ENCODE measurements at places on chromosomes 7 and 10.

GRCh38 chr10:126049759-126050700 lies 153.7 kb downstream of the FANK1 start:
- DNase-seq, result no peak

GRCh38 chr7:45443263-45443662 lies 130.9 kb upstream of the ADCY1 start:
- DNase-seq, result no peak

DNA sequence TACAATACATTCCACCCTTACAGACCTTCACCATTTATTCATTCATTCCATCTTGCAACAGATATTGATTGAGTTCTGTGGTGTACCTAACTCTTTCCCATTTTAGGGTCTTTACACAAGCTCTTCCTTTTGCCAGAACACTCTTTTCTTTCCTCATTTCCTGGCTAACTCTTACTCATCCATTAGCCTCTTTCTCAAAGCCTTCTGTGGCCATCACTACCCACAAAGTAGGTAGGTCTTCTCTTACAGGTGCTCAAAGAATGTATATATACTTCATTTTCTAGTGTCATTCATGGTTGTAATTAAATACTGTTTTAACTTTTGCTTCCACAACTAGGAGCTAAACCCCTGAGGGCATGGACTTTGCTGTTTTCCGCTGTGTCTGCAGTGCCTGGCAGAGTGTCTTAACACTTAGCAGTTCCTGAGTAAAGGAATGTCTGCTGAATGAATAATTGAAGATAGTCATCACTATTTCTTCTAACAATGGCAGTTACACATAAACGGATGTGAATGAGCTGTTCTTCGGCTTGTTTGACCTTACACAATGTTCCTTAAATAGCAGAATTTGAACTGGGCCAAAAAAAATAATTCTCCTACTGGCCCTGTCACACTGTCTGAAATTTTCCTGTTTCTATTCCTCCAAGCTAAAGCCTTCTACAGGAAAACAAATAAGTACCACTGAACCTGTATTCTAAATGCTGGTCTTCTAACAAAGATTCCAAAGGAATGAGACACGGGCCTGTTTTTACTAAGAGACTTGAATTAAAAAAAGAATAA lies 15.1 kb downstream of the BCAP29 start:
- DNase-seq, result no peak

- DNase-seq, result no peak
These were observed 37.1 kb downstream of the MAD1L1 start for GRCh38 chr7:2195400-2196246.

- no peak for DNase-seq
These were observed 92.8 kb downstream of the CD36 start for GRCh38 chr7:80731281-80731680.

DNA sequence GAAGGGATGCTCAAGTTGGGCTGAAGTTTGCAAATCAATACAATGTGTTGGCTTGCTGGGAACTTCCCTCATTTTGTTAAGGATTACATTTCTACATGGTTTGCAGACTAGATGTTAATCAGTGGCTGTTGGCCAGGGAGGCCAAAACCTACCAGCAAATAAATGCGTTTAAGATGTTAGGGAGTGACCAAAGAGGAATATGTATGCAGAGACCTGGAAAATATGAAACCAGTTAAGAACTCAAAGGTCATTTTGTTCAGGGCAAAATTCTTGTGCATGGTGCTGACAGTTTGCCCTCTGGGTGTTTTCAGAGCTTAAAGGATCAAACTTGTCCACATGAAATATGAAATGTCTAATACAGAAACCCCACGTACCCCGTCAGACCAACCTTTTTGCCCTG lies 30.3 kb downstream of the GATA3 start:
- DNase-seq, result no peak

- DNase-seq, result no peak
These were observed 45.4 kb upstream of the MYO3A start for GRCh38 chr10:25888627-25889026.

DNA sequence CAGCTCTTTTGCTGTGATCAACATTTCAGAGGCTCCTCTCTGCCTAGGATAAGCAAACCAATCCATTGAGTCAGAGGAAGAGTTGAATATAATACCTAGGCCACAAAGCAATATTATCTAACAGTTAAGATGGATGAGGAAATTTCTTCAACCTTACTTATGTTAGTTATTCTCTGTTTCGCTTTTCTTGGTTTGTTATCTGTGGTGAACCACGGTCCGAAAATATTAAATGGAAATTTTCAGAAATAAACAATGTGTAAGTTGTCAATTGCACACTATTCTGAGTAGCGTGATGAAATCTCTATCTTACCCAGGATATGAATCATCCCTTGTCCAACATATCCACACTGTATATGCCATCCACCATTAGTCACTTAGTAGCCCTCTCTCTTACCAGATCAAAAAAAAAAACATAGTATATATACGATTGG lies 1.5 kb upstream of the HTR7 start:
- DNase-seq, result no peak

DNA sequence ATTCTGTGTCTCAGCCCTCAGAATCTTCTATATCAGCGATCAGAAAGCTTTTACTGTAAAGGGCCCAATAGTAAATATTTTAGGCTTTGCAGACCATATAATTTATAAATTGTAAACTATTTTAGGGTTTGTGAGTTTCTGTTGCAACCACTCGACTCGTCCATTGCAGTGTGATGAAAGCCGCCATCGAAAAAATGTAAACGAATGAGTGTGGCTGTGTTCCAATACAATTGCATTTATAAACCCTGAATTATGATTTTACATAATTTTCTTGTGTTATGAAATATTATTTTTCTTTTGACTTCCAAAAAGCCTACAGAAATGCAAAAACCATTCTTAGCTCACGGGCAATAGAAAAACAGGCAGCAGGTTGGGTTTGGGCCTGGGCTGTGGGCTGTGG lies 62.5 kb upstream of the ADO start:
- DNase-seq, result no peak

- DNase-seq, result no peak
These were observed 12.7 kb upstream of the NEBL start for GRCh38 chr10:20909801-20910200.

- no peak for DNase-seq
These were observed 63.5 kb upstream of the ZRANB1 start for GRCh38 chr10:124878457-124878739.

DNA sequence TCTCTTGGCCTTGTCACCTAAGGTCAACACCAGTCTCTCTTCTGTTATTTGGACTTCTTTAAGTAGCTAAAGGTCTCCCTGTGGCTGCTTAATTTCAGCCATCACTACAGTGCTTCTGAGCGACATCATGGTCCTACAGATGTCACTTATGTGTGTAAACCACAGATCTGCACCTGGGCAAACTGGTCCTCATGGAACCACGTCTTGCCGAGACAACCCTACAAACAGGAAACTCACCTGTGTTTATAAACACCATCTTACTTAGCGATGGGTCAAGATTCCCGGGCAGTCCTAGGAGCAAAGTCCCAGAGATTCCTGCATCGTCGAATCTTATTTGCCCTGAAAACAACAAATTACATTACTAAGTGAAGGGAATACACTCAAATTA lies 27.8 kb downstream of the KLF6 start:
- DNase-seq, result no peak

GRCh38 chr7:16739863-16740622 lies 13.5 kb upstream of the TSPAN13 start:
- no peak for DNase-seq

GRCh38 chr10:26637521-26638275 lies 59.8 kb upstream of the PDSS1 start:
- DNase-seq, result no peak

DNA sequence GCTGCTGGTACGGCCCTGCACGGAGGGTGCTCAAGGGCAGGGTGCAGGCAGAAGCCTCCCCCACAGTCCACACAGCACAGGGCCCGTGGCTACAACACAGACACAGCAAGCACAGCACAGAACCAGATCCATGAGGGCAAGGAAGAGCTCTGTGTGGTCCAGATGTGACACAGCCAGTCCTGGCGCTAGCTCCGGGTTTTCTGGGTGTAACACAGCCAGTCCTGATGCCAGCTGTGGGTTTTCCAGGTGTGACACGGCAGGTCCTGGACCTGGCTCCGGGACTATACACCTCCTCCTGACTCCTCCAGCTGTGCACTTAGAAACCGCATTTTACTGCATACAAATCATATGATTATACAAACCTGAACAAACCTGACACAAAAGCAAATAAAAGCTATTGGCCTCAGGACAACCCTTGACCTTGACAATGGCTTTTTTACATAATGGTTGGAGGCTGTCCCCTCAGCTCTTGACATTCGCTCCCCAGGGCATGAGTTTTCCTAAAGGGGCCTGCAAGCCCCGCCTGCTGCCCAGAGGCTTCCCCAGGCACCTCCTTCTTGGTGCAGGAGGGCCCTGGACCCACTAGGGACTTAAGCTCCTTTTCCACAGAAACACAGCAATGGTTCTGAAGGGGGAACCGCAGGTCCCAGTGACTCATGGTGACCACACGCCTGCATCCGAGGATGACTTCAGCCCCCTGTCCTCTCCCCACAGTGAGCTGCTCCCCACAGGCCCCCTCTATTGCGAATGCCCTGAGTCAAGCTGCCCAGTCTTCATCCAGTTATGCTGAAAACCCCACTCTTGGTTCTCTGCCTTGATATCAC lies 209.6 kb downstream of the PTPRN2 start:
- DNase-seq, result peak; percentile 86

DNA sequence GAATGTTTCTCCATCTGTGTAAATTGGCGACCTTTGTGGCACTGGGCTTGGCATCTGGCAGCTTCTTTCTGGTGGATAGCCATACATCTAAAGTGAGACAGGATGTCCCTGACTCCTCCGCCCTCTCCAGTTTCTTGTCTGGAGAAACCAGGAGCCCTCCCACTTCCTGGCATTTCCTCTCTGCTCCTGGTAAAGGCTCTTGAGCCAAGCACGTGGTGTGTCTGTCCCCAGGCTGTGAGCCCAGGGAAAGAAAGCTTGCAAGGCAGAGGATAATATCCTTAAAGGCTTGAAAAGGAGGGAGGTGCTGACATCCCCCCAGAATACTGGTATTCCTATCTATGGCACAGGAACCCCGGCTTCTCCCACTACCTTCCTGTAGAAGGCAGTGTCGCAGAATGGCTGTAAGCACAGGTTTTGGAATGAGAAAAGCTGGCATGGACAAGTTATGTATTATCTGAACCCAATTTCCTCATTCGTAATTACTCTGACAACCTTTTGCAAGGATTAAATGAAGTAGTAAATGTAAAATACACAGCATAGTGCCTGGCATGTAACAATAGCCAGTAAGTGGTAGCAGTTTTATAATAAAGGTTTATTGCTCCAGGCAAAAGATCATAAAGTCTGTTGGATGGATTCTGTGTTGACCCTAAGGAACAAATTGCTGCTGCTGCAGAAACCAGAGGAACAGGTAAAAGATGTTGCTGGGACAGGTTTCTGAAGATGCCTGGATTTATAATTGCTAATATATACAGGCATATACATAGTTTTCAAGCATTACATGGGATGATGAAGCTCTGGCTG lies 11.8 kb upstream of the ACSL5 start:
- DNase-seq, result no peak

GRCh38 chr7:107816011-107816566 lies 13.1 kb upstream of the SLC26A3 start:
- DNase-seq, result no peak

- DNase-seq, result no peak
These were observed 782.0 kb upstream of the ZWINT start for GRCh38 chr10:57142925-57143576.

DNA sequence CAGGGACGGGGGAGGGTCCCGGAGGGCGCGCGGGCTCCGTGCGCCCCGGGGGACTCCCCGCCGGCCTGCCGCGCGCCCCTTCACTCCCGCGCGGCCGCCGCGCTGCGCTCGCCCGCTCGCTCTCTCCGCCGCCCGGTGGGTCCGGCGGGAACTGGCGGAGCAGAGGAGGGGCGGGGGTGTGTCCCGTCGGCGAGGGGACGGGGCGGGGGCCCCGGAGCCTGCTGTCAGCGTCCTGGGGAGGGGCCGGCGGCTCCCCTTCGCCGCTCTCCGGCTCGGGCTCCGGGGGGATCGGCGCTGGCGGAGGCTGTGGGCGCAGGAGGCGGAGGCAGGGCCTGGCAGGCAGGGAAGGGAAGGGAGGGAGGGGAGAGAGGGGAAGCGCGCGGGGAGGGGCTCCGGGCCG lies at the start of gene SH3PXD2A:
TSS of gene SH3PXD2A (minus strand) at position 153 of the 400 bp plus-strand sequence. CDS start 310 bp downstream, outside the sequence.
- no peak for DNase-seq

DNA sequence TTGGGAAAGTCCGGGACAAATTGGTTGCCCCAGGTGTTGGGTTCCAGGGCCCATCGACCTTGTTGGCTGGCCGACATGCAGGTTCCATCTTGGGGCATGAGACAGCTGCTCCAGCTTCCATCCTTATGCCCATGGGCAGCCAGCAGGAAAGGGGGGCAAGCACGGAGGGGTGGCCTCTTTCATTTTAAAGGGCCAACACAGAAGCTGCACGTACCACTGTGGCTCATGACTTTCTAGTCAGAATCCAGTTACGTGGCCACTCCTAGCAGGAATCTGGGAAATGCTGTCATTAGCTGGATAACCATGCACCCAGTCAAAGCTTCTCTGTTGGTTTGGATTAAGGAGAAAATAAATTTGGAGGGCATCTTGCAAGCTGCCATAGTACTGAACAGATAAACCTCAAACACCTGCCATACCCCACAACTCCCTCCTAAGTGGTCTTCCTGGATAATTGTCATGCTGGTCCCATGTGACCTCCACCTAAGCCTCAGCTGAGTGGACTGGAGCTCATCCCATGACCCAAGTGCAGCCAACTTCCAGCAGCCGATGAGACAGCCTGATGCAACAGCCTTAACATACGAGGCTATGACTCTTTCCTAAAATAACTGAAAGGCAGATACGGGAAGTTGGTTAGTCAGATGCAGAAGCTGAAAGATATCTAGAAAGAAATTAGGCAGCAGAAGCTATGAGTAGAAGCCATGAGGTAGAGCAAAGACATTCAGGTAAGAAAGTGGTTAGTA lies 21.4 kb upstream of the GSDME start:
- DNase-seq, result no peak

DNA sequence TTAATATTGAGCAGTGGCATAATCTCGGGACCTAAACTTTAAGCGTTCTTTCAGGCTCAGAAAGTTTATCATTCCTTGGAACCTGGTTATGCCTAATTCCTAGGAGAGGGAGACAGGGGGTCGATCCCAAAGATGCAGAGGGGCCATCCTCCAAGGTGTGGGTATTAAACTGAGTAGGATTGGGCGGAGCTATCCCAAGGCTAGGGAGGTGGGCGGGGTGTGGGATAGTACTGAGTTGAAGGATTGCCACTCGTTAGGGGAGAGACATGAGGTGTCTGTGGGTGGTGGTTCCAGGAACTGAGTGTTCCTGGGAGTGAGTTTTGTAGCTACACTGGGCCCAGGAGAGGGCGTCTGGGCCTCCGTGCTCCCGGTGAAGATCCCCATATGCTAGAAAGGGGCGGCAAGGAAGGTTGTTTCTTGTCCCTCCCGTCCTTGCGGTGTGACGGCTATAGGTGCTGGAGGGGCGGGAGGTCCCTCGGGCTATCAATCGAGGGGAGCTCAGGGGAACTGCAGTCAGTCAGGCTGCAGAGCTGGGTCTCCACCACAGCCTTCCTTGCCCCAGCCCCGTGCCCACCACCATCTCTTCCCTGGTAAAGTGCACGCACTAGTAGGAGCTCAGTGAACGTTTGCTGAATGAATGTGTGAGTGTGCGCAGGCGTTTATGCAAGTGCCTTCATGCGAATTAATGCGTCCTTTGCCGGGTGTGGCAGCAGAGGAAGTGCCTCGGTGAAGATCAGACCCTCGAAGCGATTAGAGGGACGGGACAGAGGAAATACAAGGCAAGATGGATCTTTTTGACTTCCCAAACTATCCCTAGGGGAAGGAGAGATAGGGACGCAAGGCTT lies 3.0 kb upstream of the HMX2 start:
- no peak for DNase-seq
